ENCODE measurements at places on chromosomes 4 and X.

GRCh38 chr4:106192131-106192530, 123.9 kb downstream of the TBCK start:
- DNase-seq, result no peak

GRCh38 chr4:94976371-94977011, 218.7 kb downstream of the BMPR1B start:
- peak; percentile 90 for DNase-seq

- DNase-seq, result no peak
Observed at GRCh38 chr4:73347497-73347896, 56.6 kb upstream of the ALB start.

DNA sequence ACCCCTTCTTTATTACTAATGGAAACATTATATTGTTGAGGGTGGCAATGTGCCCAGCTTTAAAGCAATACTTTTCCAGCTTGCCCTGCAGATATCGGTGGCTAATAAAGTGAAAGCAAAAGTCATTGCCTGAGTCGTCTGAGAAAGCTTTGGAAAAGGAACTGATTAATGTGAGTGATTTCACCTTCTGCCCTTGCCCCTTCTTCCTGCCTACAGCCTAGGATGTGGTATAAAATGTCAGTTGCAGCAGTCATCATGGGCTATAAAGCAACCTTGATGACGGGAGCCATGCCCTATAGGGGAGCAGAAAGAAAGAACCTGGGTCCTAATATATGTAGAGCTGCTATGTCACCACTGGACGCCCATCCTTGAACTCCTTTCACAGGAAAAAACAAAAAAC, 132.4 kb upstream of the USP9X start:
- peak; percentile 22 for DNase-seq

GRCh38 chr4:129929052-129929451, 833.1 kb downstream of the C4orf33 start:
- no peak for DNase-seq

DNA sequence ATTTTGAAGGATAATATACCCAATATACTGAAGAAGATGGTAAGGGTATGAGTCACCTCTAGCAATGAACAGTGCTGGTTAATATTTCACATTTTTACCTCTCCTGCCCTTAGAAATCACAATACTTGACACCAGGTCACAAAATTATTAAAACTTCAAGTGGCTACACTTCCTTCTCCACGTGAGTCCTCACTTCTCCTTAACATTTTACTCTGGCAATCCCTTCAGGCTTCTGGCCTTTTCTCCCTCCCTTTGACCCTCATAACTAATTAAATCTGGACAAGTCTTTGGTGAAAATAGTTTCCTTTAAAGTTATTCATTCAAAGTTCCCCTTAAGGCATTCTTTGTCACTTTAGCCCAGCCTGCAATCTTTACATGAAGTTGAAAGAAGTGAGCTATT, 190.4 kb downstream of the UNC5C start:
- DNase-seq, result no peak

GRCh38 chrX:87515836-87516235, 1.8 kb upstream of the KLHL4 start:
- DNase-seq, result peak; percentile 8

DNA sequence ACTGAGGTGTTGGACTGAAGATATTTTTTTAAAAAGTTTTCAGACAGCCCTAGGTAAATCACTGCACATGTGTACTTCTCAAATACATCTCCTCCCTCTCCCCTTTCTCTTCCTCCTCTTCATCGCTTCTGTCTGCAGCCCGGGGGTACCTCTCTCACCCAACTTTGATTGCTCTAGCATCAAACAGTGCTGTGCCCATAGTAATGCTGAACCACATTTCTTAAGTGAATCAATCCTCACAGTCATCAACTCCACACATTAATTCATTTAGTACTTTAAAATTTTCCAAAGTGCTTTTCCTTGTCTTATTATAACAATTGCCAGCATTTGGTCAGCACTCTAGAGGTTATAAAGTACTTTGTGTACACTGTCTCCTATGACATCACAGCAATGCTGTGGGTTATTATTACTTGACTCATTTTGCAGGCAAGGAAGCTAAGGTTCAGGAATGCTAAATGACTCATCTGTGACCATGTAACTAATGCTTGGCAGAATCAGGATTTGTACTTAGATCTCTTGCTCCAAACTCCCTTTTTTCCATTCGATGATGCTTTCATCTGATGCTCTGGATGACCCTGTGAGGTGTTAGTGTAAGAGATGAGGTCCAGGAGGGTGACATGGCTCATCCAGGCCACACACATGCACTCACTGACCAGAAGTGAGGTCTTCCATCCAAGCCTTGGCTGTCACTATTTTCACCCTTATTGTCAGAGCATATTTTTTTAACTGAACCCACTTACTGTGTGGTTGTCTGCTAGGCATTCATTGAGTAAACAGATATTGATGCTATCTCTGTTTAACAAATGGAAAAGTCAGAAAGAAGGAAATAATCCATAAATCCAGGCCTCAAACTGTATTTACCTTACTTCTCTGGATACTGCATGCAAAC, 58.8 kb downstream of the RHOH start:
- peak; percentile 96 for DNase-seq

- DNase-seq, result no peak
Observed at GRCh38 chr4:182554736-182555135, 311.5 kb downstream of the TENM3 start.

GRCh38 chrX:88202149-88202548, 544.9 kb upstream of the CPXCR1 start:
- DNase-seq, result no peak

GRCh38 chr4:66373268-66373667, 703.0 kb upstream of the EPHA5 start:
- DNase-seq, result no peak

GRCh38 chr4:64248186-64248585, 161.1 kb downstream of the TECRL start:
- DNase-seq, result no peak

DNA sequence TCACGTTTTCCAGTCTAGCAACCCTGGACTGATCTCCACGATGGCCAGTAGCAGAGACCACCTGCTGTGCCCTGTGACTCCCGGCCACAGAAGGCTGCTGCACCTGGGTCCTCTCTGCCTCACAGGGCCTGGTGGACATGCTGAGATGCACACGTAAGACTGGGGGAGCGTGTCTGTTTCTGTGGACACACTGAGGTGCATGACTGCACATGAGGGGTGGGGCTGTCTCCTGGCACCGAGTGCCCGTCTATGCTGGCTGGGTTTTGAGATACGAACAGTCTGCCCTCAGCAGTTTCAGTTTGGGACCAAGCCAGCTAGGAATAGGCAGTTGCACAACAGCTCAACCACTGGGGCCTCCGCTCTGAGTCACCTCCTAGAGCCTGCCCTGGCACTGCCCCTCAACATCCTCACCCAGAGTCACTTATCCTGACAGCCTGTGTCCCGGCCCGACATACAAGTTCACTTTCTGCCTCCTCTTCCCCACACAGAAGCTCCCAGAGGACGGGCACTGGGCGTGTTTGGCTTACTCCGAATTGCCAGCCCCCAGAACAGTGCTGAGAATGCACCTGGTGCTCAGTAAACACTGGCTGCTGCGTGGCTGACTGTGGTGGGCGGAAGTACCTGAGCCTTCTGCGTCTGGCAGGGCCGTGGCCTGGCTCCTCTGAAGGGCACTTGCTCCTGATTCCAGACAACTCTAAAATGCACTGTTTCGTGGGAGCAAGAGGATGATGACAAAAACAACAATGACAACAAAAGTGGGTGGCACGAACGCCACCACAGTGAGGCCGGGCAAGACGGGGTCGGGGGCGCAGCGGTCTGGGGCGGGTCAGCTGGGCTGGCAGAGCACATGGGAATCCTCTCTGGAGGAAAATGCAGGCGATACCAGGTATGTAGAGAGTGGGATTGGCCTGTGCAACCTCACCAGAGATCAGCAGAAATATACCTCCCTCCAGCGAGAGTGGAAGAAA, 30.9 kb downstream of the RNF212 start:
- peak; percentile 69 for DNase-seq

- no peak for DNase-seq
Observed at GRCh38 chrX:66142351-66142750, 21.7 kb upstream of the HEPH start.

DNA sequence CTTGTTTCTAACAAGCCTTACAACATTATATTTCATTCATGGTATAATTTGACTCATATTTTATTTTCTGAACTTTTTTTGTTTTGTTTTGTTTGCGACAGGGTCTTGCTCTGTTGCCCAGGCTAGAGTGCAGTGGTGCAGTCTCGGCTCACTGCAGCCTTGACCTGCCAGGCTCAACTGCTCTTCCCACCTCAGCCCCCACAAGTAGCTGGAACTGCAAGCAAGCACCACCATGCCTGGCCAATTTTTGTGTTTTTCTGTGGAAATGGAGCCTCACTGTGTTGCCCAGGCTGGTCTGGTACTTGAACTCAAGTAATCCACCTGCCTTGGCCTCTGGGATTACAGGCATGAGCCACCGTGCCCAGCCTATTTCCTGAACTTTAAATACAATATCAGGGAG, 42.5 kb downstream of the GRID2 start:
- DNase-seq, result no peak

- DNase-seq, result peak; percentile 62
Observed at GRCh38 chr4:141541851-141542250, 94.5 kb upstream of the IL15 start.

GRCh38 chr4:62487016-62487415, 1286.9 kb downstream of the ADGRL3 start:
- no peak for DNase-seq

GRCh38 chr4:166981847-166982246, 252.4 kb downstream of the SPOCK3 start:
- DNase-seq, result no peak

DNA sequence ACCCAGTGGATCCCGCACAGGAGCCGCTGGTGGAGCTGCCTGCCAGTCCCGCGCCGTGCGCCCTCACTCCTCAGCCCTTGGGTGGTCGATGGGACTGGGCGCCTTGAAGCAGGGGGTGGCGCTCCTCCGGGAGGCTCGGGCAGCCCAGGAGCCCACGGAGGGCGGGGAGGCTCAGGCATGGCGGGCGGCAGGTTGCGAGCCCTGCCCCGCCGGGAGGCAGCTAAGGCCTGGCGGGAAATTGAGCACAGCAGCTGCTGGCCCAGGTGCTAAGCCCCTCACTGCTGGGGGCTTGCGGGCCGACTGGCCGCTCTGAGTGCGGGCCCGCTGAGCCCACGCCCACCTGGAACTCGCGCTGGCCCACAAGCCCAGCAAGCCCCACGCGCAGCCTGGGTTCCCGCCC, 127.1 kb upstream of the TMEM164 start:
- no peak for DNase-seq

- DNase-seq, result no peak
Observed at GRCh38 chr4:87697272-87697671, 47.2 kb downstream of the DMP1 start.

GRCh38 chr4:78566834-78567499, 15.4 kb downstream of the ANXA3 start:
- DNase-seq, result no peak

DNA sequence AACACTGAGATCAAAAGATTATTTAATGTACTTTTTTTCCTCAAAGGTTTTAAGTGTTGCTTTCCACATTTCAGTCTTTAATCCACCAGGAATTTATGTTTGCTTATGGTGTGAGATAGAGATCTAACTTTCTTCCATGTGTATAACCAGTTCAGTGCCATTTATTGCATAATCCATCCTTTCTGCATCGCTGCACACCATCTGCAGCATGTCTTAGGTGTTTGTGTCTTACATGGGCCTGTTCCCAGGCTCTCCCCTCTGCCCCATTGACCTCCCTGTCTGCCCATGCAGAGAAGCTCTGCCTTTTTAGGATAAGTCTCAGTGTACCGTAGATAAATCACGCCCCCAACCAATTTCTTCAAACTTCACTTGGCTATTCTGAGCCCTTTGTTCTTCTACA, 30.3 kb downstream of the NSDHL start:
- DNase-seq, result peak; percentile 18

DNA sequence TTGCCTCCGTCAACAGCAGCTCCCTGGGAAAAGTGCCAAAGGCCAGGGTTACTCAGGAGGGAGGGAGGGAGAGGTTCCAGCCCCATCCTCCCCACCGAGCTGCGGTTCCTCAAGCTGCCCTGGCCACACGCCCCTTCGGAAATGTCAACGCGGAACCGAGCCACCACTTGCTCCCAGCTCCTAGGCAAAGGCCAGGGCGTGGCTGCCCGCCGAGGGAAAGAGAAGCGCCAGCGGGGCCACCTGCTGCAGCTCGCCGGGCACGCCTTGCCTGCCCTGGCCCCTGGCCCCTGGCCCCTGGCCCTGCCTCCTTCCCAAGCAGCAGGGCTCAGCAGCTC, 15.3 kb downstream of the SLC6A8 start:
- DNase-seq, result peak; percentile 65

DNA sequence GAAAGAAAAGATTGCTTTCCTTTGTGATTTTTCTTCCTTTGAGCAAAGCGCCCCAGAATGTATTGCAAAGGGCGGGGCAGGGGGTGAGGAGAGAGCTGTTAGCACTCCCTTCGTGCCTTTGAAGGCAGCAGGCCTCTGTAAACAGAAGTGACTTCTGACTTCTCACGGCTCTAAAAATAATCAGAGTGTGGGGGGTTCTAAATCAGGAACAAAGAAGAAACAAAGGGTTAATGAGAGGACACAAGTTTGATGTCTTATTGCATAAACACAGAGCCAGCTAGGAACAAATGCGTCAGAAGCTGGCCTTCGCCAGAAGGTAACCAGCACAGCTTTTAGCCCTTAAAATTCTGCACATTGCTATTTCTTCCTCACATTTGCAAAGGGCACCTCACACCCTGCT, 626.2 kb downstream of the MID1IP1 start:
- DNase-seq, result peak; percentile 38

GRCh38 chr4:162075726-162076125, 88.1 kb downstream of the FSTL5 start:
- peak; percentile 24 for DNase-seq

- DNase-seq, result no peak
Observed at GRCh38 chr4:142402900-142403299, 443.2 kb downstream of the INPP4B start.

GRCh38 chr4:128332081-128332480, 44.5 kb upstream of the PGRMC2 start:
- peak; percentile 27 for DNase-seq

- no peak for DNase-seq
Observed at GRCh38 chrX:2756548-2756947, 4.7 kb downstream of the XG start.

- peak; percentile 55 for DNase-seq
Observed at GRCh38 chr4:121256887-121257466, 92.9 kb upstream of the TNIP3 start.

- DNase-seq, result no peak
Observed at GRCh38 chrX:120726294-120726693, 96.4 kb upstream of the C1GALT1C1 start.

All from choroid plexus epithelial cell (primary cell).